ENCODE measurements at places on chromosomes 16 and 17.
A peak's percentile ranks its signal among the peaks of the same experiment; 100 is the strongest.

DNA sequence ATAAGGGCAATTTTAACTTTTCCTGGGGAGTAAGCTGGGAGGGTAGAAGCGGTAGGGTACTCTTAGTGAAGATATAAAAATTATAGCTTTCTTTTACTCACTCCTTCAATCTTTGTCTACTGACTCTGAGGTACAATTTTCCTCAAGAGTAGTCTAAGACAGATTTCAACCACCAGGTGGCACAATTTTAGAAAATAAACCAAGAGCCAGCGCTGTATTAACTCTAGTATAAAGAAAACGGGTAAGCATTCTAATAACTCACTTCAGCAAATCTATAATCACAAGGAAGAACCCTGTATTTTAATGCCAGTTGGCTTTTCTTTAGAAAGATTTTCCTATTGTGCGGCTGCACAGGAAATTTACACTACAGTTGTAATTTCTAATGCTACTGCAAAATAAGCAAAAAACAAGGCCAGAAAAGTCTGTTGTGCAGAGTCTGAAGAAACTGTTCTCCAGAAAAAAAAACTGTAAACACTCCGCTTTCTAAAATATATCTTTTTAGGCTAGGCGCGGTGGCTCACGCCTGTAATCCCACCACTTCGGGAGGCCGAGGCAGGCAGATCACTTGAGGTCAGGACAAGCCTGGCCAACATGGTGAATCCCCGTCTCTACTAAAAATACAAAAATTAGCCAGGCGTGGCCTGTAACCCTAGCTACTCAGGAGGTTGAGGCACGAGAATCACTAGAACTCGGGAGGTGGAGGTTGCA, 1.9 kb downstream of the CMC2 start:
- DNase-seq, result no peak

GRCh38 chr17:49575679-49576087, at the start of gene NXPH3:
TSS of gene NXPH3 (plus strand) at chr17:49575871. CDS start at chr17:49576220, 349 bp downstream.
- DNase-seq, result peak; percentile 14

GRCh38 chr17:30992551-30992950, 21.7 kb downstream of the RNF135 start:
- DNase-seq, result no peak

DNA sequence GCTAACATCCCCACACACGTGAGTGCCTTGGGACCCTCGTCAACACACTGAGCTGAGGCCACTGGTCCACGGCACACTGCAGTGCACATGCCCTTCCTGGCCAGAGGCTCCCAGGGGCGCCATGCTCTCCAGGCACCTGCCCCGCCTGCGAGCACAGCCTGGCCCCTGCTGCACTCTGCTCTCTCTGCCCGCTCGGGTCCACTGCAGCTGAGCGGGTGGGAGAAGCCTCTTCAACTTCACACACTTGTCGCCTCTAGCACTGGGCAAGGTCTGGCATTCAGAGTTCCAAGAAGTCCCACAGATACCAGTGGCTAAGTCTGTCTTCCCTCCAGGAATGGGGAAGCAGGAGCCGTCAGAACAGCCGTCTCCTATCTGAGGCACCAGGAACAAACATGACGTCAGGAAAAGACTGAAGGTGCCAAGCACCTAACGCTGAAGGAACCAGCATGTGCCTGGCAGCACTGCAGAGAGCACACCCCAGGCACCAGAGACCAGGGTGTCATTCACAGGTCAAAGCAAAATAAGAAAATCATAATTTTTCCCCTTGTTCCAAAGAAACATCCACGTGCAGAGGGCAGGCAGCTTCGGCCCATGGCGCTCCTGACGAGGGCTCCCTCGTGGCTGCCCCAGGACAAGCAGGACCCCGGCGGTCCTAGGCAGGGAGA, 82.9 kb downstream of the ZNF778 start:
- DNase-seq, result no peak

- DNase-seq, result no peak
These were observed 7.3 kb downstream of the SLC22A31 start for GRCh38 chr16:89192956-89193575.

DNA sequence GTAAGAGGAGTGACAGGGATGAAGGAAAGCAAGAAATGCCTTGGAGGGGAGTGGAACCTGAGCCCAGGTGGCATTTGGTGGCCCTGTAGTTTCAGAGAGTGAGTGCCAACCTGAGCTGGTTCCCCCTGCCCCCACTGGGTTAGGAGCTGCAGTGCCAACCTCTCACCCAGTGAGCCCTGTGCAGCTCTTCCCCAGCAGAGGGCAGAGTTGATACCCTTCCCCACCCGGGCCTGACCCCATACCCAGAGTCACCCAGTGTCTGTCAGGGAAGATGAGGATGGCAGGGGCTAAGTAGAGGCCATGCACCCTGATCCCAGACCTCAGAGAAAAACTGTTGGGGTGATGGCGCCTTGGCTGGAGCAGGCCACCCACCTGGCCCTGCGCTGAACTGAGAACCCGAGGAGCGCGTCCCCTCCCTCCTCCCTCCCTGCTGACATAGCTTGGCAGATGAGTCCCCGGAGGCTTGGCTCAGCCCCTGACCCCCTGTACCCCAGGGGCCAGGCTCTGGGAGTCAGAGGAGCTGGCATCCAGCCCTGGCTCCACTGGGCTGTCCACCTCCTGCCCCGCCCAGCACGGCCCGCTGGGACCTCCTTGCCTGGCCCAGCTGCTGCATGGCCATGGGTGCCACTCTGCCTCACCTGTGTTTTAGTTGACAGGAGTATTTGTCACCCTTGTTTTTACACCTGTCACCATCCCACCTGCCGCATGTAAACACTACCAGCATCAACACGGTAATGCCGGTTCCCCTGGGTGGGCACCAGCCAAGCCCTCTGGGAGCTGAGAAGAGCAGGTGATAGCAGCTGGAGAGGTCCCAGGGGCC, 113.9 kb downstream of the AMFR start:
- DNase-seq, result no peak

- no peak for DNase-seq
These were observed 34.4 kb downstream of the METRNL start for GRCh38 chr17:83113792-83114191.

DNA sequence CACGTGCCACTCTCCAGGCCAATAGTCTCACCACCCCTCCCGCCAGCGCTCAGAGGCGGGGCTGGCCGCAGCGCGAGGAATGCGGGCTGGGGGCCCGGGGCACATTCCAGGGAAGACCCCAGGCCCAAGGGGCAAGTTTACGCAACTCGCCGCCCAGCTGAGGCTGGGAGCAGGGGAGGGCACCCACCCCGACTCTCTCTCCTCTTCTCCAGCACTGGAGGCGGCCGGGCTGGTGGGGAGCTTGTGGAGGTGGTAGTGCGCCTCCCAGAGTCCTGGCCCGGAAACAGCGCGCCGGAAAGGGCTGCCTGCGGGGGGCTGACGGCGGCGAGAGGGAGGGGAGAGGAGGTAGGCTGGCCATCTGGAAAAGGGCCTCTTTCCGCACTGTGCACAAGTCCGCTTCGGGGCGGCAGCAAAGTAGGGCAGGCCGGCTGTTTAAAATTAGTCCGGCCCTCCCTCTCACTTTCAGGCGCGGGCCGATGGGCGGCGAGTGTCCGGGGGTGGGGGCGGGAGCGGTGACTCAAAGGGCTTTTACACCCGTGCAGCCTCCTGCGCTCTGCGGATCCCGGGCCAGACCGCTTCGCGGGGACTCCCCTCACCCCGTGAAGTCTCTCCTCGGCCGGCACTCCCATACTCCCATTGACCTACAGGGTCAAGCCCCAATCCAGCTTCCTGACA, 1.1 kb downstream of the FHOD1 start:
- DNase-seq, result no peak

DNA sequence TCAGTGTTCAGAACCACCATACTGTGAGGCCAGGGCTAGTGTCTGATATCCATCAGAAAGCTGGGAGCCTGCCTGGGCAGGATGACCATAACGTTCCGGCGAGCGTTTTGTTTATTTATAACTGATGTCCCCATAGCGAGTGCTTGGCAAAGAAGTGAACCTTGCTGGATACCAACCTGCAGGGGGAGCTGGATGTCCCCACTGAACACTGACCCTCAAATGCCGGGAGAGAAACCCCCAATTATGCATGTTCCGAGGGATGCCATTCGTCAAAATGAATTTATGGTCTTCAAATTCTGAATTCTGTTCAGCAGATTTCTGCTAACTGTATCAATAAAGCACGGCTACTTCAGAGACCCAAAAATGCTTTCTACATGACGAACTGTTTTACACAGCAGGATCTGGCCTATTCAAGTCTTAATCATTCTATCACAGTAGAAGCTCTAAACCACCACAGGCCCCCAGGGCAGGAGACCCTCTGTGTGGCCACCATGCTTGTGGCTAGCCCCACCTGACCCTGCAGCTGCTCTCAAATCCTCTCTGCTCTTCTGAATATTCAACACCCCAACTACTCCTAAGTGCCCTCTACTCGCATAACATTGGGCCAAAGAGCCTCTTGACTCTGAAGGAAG, 15.2 kb downstream of the MED24 start:
- DNase-seq, result no peak

GRCh38 chr17:35298639-35299038, 55.8 kb downstream of the SLFN5 start:
- no peak for DNase-seq

GRCh38 chr16:61836804-61837393, 199.3 kb downstream of the CDH8 start:
- DNase-seq, result no peak

- DNase-seq, result no peak
These were observed 19.8 kb downstream of the EARS2 start for GRCh38 chr16:23537390-23537789.

GRCh38 chr17:17348872-17349723, 45.9 kb downstream of the NT5M start:
- no peak for DNase-seq

- DNase-seq, result no peak
These were observed 383.1 kb downstream of the KCNJ2 start for GRCh38 chr17:70552230-70552981.

DNA sequence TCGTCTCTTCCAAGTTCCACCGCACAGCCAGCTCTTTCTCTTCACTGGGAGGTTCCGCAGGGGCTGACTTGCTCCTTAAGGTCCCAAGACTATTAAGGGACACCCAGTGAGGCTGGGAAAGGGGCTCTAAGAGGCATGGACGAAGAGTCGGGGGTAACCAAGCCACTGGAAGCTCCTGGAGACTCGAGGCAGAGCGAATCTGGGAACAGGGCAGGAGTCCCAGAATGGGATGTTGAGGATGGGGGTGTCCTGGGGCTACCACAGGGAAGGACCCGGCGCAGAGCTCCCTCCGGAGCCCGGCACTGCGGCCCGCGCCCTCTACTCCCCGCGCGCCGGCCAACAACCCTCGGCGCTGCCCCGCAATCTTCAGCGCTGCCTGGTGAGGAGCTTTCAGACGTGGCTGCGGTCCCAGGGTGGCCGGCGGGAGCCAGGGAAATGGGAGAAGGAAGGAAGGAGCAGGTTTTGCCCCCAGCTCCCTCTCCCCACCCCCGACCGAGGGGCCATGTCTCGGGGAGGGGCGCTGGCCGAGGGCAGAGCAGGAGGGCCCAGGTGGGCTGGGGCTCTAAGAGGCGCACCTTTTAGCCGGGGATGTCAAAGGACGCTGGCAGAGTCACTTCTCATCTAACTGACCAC, 581 bp downstream of the CHST5 start:
- DNase-seq, result no peak

DNA sequence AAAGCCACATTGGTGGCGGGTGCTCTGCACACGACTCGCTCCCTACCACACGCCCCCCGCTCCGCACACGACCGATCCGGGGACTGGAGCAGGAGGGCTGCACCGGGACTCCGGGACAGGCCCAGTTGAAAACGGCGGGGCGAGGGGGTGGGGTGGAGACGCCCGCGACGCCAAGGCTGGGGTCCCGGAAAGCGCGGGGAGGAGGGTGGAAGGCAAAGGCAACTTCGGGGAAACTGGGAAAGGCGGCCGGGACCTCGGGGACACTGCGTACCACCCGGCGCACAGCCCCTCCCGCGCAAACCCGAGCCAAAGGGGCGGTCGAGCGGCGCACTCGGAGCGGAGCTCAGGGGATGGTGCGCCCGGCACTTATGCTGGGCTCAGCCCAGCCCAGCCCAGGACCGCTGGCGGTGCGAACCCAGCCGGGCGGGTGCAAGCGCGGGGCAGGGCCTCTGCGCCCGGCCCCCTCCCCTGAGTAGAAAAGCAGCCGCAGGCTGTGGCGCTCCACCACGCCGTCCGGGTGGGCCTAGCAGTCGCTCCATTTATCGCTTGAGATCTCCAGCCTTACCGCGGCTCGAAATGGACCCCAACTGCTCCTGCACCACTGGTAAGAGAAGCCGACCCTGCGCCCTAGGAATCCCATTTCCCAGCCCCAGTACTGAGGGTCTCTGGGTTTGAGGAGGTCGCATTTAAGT, at the start of gene MT1M:
Gene MT1M, plus strand, starts transcription at position 504 of the 692 bp plus-strand sequence. Its CDS starts 73 bp downstream, at position 577.
- no peak for DNase-seq

DNA sequence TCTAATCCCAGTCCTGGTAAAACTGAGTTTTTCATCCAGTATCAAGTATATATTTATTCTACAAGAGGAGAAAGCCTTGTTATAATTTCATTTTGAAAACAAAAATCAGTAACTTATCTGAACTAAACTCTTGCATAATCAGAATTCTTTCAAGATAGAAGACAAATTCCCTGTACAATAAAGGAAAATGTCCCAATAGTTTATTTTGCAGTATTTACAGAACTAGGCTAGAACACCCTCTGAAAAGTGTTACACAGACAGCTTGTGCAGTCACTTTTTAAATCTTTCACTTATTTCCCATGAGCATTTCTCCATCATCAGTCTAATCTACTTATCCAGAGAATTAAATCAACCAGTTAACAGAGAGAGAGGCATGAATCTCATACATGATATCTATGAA, 48.5 kb downstream of the SPOP start:
- no peak for DNase-seq

DNA sequence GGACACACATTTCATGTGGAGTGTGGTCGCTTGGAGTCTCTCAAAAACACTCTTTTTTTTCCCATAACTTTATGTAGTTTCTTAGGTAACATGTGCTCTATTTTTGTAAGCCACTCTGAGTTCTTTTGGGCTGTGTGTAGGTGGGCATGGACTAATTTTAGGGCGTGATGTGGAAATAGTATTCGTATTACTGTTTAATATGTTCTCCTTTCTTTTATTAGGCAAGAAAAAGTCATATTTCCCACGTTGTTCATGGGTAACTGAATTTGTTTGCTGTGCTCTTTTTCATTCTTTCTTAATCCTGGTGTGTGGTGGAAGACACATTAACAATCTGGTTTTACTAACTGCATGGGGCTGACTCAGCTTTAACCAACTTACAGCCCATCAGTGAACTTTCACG, 27.4 kb downstream of the NDEL1 start:
- DNase-seq, result no peak

- no peak for DNase-seq
These were observed 358.8 kb downstream of the C16orf95 start for GRCh38 chr16:86958423-86958822.

GRCh38 chr16:55567382-55567781, 898 bp downstream of the CAPNS2 start:
- DNase-seq, result no peak
